ENCODE measurements at places on chromosomes 16 and 17.

DNA sequence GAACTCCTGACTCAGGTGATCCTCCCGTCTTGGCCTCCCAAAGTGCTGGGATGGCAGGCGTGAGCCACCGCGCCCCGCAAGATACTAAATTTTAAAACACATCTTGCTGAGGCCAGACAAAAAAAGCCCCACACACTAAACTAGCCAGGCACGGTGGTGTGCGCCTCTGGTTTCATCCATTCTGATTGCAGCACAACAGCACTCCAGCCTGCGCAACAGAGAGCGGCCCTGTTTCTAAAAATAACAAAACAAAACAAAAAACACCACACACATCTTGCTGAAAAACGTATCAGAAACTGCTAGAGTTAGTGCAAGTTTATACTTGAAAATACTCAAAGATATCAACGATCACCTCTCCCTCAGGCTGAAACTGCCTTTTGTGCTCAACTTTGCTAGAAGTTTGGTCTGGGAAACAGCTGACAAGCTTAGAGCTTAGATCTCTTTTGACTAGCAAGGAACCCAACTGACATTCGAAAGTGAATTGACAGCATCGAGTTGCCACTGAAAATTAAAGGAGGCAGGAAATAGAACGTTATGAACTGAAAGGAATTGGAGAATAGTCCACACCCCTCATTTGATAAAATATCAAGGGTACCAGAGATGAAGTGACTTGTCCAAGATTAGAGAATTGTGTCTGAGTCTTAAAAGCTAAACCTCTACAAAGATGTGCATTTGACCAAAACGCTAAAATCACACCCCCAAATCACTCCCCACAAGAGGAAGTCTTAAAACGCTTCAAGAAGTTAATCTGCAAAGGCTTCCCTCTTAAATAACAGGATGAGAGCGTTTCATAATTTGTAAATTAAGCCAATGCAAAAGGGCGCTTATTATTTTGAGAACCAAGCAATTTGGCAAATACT lies 908 bp downstream of the COG4 start:
- DNase-seq, result no peak

GRCh38 chr16:1225051-1225451 lies at the start of gene TPSG1:
TSS of gene TPSG1 (minus strand) at chr16:1225268. CDS start at chr16:1225252, 16 bp downstream.
- DNase-seq, result no peak

DNA sequence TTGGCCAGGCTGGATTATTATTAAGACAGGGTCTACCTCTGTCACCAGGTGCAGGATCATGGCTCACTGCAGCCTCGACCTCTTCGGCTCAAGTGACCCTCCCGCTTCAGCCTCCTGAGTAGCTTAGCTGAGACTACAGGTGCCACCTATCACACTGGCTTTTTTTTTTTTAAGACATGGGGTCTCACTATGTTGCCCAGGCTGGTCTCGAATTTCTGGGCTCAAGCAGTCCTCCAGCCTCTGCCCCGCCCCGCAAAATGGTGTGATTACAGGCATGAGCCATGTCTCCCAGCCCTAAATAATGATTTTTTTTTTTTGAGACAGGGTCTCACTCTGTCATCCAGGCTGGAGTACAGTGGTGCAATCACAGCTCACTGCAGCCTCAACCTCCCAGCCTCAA lies 5.8 kb downstream of the OVCA2 start:
- no peak for DNase-seq

DNA sequence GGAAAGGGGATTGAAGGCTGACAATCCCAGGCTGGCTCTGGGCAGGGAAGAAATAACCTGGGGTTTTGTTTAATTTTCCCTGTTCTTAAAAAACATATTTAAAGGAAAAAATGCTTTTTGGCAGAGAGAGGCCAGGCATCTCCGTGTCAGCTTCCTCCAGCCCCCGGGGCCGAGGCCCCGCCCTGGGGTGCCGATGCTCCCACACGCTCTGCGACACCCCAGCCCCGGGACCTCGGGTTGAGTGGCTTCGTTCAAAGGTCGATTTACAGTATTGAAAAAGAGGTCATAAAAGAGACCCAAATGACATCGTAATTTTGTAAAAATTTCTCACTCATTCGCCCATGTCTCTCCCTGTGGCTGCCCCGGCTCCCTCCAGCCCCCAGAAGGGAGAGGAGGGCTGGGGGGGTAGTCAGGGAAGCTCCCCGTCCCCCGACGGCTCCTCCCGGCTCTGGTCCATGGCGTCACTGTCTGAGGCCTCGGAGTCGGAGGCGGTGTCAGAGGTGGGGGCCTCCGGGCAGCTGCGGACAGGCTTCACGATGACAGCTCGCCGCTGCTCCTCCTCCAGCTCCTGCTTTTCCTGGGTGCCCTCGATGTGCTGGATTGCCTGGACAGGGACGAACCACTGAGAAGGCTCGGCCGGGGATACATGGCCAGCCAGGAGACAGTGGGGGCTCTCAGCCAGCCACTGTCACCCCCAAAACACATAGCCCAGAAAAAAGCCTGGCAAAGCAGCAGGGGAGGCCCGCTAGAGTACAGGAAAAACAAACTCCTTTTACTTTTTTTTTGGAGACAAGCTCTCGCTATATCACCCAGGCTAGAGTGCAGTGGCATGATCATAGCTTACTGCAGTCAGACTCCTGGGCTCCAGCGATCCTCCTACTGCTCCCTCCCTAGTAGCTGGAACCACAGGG lies 14.9 kb downstream of the TFAP4 start:
- DNase-seq, result no peak

DNA sequence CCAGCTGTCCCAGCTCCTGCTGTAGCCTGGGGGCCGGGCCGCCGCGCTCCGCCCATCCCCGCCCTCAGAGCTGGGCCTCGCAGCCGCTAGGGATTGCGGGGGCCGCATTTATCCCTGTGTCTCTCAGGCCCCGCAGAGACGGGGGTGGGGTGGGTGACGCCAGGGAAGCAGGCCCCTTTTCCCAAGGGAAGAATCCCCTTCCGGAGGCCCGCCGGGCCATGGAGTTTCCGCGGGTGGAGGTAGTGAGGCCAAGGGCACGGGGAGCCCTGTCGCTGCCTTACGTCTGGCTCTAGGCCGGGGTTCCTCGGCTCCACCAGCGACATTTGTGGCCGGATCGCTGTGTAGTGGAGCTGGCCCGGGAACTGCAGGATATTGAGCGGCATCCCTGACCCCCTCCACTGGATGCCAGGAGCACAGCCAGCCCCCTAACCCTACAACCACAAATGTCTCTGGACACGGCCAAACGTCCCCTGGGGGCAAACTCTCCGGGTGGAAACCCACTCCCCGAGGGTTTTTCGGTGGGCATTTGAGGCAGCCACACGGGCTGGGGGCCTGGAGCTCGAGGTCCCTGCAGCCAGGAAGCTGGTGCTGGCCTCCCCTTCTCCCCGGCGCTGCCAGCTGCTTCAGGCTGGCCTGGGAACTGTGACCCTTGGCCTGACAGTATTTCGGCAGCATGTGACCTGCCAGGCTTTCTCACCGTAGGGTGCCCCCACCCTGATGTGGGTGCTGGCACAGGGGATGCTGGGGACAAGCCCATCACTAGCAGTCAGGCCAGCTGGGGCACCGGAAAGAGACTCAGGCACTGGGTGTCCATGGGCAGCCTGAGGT lies 12.0 kb upstream of the CD300A start:
- peak; percentile 83 for DNase-seq

GRCh38 chr17:53819956-53820355 lies 2.8 kb upstream of the KIF2B start:
- no peak for DNase-seq

GRCh38 chr16:85231959-85232358 lies 119.7 kb upstream of the CIBAR2 start:
- no peak for DNase-seq

- peak; percentile 54 for DNase-seq
These were observed 28.8 kb downstream of the ZCCHC14 start for GRCh38 chr16:87463722-87464690.

DNA sequence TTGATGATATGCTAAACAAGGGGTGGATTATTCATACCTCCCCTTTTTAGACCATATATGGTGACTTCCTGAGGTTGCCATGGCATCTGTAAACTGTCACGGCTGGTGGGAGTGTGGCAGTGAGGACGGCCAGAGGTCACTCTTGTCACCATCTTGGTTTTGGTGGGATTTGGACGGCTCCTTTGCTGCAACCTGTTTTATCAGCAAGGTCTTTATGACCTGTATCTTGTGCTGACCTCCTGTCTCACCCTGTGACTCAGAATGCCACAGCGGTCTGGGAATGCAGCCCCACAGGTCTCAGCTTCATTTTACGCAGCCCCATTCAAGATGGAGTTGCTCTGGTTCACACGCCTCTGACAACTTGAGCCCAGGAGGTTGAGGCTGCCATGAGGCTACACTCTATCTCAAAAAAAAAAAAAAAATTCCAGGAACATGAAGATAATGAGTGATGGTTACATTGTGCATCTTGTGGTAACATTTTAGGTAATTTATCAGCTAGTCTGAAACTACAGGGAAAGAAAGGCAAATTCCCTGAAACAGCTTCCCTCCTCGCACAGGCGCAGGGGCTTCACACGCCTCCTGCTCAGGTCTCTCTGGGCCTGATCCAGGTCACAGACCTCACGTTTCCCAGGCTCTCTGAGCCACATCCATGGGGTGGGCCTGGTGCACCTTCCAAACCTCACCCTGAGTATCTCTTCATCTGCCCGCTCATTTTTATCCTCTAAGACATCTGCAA lies 15.3 kb upstream of the UBE2I start:
- DNase-seq, result no peak

DNA sequence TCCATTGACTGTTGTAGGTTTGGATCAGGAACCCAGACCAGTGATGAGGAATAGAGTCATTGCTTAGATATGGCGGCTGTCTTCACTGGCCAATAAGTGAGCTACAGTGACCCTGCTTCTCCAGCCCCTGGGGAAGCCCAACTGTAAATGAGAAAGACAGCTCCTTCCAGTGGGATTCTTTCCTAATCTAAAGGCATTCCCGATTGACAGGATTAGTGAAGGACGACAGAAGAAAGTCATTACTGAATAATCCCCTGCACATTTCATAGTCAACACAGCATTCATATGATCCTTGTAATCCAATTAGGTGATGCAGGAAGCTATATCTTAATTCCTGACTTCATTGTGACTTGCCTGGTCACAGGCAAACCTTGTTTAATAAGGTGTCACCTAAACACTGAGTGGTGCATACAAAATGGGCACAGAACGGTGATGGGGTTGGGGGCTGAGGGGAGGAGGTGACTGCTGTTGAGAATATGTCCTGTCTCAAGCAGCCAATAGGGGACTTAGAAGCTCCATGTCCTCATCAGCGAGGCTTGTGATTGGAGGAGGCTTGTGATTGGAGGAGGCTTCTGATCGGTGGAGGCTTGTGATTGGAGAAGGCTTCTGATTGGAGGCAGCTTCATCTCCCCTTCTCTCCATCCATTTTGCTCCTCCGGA lies 242.6 kb downstream of the XYLT1 start:
- DNase-seq, result no peak

DNA sequence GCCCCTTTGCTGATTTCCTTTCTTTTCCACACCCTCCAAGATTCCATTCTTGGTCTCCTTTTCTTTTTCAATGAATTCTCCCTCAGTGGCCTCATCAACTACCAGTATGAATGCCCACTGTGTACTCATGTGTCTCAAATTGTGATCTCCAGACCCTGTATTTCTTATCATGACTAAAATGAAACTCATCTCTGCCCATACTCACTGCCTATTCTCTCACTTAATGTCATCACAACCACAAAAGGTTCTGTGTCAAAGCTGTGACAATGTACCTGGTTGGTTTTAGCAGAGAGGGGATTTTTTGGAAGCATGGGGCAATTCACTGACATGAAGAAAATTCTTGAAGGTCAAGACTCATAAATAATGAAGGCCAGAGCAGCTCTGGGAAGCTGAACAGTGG lies 11.5 kb upstream of the TBX4 start:
- no peak for DNase-seq

- no peak for DNase-seq
These were observed 22.5 kb downstream of the AKAP10 start for GRCh38 chr17:19955099-19955498.

DNA sequence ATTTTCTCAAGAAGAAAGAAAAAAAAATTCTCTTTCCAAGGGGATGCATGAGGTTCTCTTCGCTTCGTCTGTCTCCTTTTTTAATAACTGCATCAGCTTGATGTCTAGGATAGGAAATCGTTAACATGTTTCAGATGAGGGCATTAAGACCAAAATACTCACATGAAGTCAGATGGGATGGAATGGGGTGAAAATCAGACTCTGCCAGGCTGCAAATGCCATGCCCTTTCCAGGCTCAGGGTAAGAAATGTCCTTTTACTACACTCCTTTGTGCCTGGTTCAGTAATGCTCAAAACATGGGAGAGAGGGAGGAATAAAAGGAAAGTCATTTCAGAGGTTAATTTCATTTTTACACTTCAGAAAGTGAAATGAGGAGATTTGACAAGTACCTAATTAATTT lies 21.7 kb upstream of the ERCC4 start:
- no peak for DNase-seq

- no peak for DNase-seq
These were observed 12.3 kb downstream of the ALOXE3 start for GRCh38 chr17:8105957-8106398.

DNA sequence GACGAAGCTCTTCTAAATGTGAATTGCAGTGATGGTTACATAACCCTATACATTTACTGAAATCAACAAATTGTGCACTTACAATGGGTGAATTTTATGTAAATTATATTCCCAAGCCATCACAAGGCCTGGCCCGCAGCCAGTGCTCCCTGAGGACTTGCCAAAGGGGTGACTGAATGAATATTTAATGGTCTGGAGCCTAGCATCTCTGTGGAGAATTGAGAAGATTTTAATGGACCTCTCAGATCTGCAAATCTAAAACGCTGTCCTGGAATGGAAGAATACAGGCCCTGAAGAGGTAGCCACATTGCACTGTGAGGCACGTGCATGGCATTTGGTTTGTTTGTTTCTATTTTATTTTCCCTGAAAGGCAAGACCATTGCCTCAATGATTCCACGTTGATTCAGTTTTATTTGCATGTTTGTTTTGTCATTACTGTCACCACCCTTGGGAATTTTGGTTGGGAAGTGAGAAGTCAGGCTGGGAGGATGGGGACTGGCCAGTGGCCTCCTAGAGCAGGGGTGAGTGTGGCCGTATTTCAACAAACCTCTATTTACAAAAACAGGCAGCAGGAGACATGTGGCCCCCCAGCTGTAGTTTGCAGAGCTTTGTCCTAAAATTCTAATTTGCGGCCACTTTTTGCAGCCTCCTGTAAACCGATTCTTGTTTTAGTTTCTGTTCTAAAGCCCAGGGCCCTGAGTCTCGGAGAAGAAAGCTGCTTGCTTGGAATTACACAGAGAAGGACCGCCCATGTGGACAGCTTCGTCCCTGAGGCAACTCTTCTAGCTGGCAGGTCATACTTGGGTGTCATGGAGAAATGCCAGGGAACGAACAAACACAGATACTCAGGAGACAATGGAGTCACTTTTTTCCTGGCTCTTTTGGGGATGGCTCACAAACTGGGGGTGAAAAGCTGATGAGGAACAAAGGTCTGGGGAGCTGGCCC lies 40.5 kb upstream of the GCSH start:
- DNase-seq, result no peak
